ENCODE measurements at places on chromosomes 11 and 22.

DNA sequence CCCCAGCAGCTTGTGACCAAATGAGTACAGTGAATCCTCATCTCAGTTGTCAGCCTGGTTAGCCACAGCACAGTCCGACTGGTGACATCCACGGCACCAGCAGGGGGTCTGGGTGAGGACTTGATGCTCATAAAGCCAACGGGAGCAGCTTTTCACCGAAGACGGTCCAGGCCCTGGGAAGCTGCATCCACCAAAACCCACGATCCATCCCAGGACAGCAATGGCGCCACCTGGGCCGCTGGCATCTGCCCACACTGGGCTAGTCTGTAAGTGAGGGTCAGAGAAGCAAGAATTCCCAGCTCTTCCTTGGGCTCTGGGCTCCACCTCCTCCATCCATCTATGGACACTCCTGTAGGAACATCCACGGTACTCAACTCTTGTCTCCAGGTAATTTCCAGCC is 25.1 kb upstream of the FXYD6 start:
- no peaks in the 10 kb centered on the region for H3K36me3 ChIP-seq
- DNase-seq: no peak
- H3K27ac ChIP-seq: no peak overlapping the region
- no peaks in the 10 kb centered on the region for H3K4me1 ChIP-seq
- no peak overlapping the region for H3K4me3 ChIP-seq

DNA sequence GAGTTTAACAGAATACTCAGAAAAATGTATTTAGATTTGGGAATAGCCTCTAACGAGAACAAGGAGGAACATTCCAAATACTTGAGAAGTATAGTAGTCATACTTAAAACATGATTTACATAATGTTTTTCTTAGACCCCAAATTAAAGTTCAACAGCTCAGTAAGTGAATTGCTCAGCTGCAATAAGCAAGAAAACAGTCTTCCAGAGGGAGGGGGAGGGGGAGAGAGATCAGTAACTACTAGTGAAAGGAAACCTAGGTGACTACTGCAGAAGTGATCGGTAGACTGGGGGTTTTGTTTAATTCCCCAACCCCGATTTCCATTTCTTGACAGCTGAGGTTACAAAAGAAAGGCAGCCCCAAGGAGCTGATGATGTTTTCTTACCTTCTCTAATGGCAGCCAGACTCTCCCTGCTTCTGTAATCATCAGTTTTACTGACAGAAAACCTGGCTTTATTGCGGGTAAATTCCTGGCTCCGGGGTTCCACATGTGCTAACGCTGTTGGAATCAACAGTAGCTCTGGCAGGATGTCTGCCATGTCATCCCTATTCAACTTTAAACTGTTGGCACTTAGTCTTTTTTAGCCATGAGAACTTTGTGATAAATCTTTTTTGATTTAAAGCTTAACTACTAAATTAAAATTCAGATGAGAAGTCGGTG is 82.4 kb upstream of the BIRC3 start:
- H3K4me3 ChIP-seq: no peak overlapping the region
- no peak for DNase-seq
- no peaks in the 10 kb centered on the region for H3K27me3 ChIP-seq
- H3K4me1 ChIP-seq: no peaks in the 10 kb centered on the region

- H3K27ac ChIP-seq: no peak overlapping the region
- DNase-seq: no peak
- no peaks in the 10 kb centered on the region for H3K36me3 ChIP-seq
- H3K4me1 ChIP-seq: no peaks in the 10 kb centered on the region
These were observed 13.2 kb downstream of the ZNRF3 start for GRCh38 chr22:28896611-28897010.

DNA sequence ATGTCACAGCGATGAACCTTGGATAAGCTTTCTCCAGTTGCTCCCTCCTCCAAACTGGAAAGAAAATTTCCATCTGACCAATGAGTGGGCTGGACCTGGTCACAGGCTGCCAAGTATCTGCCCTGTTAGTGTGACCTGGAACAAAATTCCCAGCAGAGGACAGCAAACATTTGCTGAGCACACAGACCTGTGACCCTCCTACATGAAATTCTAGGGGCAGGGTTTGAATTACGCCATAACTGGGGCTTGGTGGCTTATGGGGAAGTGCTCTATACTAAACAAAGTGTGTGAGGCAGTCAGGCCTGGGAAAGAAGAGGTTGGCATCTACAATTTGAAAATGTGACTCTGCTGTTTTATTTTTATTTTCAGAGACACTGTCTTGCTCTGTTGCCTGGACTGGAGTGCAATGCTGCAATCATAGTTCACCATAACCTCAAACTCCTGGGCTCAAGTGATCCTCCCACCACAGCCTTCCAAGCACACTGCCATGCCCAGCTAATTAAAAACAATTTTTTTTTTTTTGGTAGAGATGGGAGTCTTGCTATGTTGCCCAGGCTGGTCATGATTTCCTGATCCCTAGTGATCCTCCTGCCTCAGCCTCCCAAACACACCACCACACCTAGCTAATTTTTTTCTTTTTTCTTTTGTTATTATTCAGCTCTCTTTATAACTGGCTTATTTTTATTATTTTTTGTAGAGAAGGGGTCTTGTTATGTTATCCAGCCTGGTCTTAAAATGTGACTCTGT is 13.6 kb upstream of the XBP1 start:
- peak overlapping the region; percentile 68 for H3K27ac ChIP-seq
- peak; percentile 52 for DNase-seq

DNA sequence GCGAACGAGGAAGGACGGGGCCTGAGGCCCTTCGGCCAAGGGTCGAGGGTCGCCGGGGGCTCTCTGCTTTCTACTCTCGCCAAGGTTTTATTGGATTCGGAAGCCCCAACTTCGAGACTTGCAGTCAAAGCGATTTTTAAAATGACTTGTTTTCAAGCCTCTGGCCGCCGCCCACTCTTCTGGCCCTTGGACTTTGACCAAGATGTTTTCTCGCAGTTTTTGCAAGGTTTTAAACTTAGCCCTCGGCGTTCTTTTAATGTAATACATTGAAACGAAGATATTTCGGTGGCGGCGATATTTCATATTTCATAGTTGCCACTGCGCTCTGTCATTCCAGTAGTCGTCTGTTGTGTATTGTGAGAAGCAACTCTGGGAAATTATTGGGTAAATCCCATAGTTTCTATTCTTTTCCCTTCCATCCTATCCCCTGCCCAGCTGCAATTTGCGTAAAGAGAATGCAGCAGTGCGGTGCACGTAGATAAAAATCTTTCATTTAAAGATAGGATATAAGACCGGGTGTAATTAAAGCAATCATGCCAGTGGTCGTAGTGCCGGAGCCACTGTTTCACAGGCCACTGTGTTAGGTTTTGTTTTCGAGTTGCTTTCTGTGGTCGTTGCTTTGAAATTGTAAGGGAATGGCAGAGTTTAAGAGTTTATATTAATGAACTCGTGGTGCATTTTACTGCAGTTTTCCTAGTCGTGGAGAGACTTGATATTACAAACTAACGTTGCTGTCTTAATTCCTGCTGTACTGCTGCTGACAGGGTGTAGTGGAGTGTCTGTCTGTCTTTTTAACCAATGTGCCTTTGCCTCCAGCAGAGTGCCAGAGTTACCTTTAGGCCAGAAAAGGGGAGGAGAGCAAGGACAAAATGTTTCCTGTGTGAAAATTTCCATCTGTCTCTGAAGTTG is 702 bp downstream of the BIRC2 start:
- H3K36me3 ChIP-seq: no peaks in the 10 kb centered on the region
- H3K4me3 ChIP-seq: peak overlapping the region; percentile 86
- H3K4me1 ChIP-seq: no peaks in the 10 kb centered on the region
- peak overlapping the region; percentile 95 for H3K27ac ChIP-seq
- H3K27me3 ChIP-seq: no peaks in the 10 kb centered on the region
- DNase-seq: peak; percentile 18

DNA sequence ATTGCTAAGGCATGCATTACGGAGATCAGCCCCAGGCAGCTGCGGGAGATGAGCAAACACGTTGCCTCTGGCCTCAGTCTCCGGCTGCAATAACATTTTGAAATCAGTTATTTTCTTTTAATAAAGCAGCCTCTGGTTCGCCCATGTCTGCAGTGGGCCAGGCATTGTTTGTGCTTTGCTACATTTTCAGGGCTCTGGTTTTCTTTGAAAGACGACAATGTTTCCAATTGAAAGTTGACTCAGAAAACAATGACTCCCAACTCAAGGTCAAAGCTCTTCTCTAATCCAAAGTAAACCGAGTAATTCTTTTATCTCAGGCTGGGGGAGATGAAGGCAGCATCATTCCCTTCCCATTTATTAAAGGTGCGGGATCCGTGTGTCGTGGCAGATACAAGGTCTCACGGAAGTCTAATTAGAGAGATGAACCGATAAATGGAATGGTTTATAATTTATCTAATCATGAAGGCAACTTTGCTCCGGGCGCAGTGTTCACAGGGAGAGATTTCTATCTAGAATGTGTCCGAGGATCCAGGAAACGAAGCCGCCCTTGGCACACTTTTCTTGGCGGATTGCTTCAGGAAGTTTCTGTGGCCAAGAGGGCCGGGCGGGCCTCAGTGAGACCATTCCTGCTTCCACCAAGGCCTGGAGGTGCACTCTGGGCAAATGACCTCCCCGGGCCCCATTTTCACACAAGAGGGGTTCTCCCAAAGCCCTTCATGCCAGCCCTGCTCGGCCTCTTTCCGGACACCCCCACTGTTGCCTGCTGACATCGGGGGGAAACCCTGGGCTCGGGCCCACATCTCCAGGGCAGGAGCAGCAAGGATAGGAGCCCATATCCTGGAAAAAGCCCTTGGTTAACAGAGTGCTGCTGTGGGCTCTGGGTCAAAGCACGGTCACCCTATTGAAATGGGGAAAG is 811.4 kb downstream of the BRD1 start:
- H3K4me1 ChIP-seq: no peaks in the 10 kb centered on the region
- H3K27me3 ChIP-seq: no peaks in the 10 kb centered on the region
- no peak overlapping the region for H3K4me3 ChIP-seq
- peak; percentile 4 for DNase-seq
- H3K27ac ChIP-seq: no peak overlapping the region

DNA sequence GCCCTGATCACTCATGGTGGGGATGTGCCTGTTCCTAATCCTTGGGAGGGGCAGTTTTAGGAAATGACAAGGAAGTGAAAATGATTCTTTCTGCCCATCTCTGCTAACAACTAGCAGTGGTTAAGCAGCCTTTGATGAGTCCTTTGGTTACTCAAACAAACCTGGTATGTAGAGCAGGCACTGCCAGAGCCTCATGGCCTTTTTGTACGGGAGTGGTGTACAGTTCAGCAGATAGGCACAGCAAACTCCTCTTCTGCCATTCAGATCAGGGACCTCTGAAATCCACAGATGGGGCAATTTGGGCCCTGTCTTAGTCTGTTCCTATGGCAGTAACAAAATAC is 66.2 kb downstream of the FZD4 start:
- no peaks in the 10 kb centered on the region for H3K4me1 ChIP-seq
- no peak overlapping the region for H3K4me3 ChIP-seq
- no peaks in the 10 kb centered on the region for H3K27me3 ChIP-seq

- H3K4me3 ChIP-seq: no peak overlapping the region
- no peaks in the 10 kb centered on the region for H3K27me3 ChIP-seq
- H3K27ac ChIP-seq: no peak overlapping the region
- no peaks in the 10 kb centered on the region for H3K36me3 ChIP-seq
- H3K4me1 ChIP-seq: no peaks in the 10 kb centered on the region
- no peak for DNase-seq
These were observed 6.6 kb upstream of the CCDC134 start for GRCh38 chr22:41793871-41794270.

DNA sequence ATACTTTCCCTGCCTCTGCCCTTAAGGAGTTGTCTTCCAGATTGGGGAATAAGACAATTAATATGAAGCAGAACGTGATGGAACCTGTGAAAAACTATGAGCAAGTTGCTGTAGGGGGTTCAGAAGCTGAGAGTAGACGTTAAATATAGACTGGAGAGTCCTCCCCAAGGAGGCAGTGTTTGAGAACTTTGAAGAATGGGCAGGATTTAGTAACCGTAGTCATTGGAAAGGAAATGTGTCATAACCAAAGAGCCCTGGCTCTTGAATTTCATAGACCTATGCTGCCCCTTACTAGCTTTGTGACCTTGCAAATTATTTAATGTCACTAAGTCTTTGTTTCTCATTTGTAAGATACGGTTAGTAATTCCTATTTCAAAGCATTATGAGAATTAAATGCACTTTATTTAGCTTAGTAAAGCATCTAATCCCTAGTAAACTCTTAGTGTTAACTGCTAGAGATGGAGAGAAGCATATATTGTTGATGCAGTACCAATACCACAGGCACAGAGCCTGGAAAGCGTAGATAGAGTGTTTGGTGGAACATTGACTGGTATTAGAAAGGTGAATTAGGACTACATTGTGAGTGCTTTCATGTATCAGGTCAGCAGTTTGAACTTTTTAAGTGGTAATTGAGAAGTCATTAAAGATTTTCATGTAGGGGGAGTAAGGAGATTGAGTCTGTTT is 54.1 kb downstream of the MCAM start:
- no peaks in the 10 kb centered on the region for H3K36me3 ChIP-seq
- H3K4me1 ChIP-seq: no peaks in the 10 kb centered on the region
- peak overlapping the region; percentile 25 for H3K27ac ChIP-seq
- H3K27me3 ChIP-seq: no peaks in the 10 kb centered on the region
- DNase-seq: no peak

Data from kidney (tissue), 22 donors.